K562 (cell line): ENCODE measurements at places on chromosomes 12 and 14. TPM values are rescaled to one million over a fixed set of nuclear protein-coding genes. Genes with fewer than 3 reads are reported as not detected.
A peak's percentile ranks its signal among the peaks of the same experiment; 100 is the strongest.

SYNDIG1L gene
- not detected in 2 replicates for total RNA-seq

AGAP2 gene
- 0.31 and 0.60 TPM in 2 replicates for total RNA-seq

PTPRB gene
- total RNA-seq: 4.2 and 4.8 TPM in 2 replicates

GRCh38 chr12:45227316-45228067, 11.6 kb downstream of the ANO6 start:
- DNase-seq: peak; percentile 40

DNA sequence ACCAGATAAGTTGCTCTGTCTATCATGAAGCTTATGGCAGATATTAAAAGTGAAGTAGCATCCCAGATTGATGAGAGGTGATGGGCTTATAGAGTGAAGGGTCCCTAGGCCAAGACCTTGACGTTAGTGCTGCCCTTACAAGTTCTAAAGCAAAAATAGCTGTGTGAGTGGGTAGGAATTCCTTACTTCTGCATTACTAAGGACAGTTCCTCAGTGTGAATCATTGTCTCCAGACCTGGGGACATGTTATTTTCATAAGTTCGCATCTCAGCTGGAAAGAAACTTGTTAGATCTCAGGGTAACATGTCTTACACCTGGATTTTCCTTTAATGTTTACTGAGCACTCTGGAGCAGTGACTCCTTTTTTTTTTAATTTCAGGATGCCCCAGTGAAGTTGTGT, 28.7 kb downstream of the MAPKAPK5 start:
- DNase-seq: no peak

DNA sequence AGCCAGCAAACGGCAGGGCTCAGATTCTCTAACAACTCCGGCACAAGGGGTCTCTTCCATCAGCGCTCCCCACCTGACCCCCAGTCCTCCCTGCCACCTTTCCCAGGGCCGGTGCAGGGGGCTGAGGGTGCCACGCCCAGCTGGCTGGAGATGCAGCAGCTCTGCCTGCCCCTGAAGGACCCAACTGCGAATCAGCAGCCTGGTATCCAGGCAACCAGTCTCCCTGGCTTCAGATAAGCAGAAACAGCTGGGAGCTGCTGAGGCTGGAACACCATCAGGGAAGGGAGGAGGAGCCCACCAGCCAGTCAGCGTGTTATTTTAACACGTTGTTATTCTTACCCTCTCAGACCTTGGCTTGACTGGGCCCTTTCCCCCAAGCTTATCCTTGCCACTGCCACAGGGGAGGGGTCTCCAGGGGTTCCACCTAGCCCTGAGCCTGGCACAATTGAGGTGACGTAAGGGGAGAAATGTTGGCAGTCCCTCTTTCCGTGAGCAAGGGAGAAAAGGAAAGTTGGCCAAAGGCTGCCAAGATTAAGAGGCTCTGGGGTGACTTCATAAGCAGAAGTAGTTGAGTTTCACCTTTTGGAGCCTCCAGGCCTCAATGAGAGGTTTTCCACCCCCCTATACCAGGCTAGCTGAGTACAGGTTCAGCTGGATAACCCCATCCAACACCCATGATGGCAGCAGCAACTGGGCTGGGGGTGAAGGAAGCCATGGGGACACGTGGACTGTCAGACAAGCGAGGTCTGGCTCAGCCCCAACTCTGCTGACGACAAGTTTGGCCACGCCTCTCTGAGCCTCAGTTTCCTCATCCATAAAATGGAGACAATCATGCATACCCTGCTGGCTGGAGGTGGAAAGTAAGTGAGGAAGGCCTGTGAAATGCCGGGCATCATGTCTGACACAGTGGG, 91.1 kb downstream of the IRF2BPL start:
- peak; percentile 31 for DNase-seq
